ENCODE measurements at places on chromosomes 5 and 9.

DNA sequence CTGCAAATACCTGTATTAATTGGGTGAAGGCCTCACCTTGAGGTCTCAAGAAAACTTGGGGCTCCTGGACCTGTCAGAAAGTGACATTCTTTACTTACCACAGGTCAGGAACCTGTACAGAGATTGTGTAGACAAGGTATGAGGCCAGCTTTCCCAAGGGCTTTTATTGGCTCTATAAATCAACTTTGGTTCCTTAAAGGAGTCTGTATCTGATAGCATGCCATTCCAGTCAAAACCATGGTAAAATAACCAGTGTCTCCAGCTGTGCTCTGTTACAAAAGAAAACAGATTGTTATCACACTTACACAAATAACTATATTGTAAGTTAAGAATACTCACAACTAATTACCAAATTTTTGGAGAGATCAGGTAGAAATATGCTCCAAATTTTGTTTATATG lies 64.5 kb downstream of the COL15A1 start:
- DNase-seq: no peak

GRCh38 chr5:59587489-59588337 lies 305.8 kb downstream of the PDE4D start:
- no peak for DNase-seq

DNA sequence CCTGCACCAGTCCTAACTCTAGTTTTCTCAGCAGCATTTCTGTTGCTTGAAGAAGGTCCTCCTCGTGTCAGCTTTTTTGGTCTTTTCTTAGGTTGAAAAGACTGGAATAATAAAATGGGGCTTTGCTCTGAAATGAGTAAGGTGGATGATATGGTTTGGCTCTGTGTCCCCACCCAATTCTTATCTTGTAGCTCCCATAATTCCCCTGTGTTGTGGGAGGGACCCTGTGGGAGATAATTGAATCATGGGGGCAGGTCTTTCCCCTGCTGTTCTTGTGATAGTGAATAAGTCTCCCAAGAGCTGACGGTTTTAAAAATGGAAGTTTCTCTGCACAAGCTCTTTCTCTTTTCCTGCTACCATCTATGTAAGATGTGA lies 53.6 kb downstream of the LIX1 start:
- no peak for DNase-seq

DNA sequence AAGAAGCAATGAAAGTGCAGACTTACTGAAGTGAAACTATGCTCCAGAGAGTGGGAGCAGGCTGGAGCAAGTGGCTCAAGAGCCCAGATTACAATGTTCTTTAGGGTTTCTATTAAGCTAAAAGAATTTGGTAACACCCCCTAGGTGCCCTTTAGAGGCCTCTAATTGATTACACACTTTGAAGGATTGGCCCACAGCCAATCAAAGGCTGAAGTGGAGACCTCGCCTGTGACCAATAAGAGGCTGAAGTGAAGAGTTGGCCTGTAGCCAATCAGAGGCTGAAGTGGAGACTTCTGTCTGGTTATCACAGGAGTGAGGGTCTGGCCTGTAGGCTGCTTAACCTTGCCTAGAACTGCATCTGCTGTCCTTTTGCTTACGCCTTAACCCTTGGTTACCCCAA lies 46.7 kb upstream of the SPATA31C2 start:
- DNase-seq: no peak

GRCh38 chr9:98009437-98009836 lies 26.3 kb downstream of the ANP32B start:
- DNase-seq: no peak

- DNase-seq: no peak
Measured at GRCh38 chr5:140608722-140609121, 24.3 kb downstream of the CD14 start.

DNA sequence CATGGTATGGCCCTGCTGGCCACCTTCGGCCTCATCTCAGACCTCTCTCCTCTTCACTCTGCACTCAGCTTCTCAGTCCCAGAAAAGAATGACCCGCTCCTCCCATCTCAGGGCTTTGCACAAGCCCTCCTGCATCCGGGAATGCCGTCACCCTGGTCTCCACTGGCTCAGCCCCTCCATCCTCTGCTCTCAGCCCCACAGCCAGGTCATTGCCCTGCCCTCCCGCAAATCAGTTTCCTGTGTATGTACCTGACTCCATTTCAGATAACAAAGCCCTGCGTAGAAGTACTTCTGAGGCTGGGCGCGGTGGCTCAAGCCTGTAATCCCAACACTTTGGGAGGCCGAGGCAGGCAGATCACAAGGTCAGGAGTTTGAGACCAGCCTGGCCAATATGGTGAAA lies 28.9 kb upstream of the EEIG1 start:
- no peak for DNase-seq

GRCh38 chr9:94681508-94681907 lies 42.2 kb upstream of the FBP1 start:
- peak; percentile 30 for DNase-seq

- DNase-seq: no peak
Measured at GRCh38 chr9:87667164-87667738, 58.7 kb upstream of the CTSL start.

DNA sequence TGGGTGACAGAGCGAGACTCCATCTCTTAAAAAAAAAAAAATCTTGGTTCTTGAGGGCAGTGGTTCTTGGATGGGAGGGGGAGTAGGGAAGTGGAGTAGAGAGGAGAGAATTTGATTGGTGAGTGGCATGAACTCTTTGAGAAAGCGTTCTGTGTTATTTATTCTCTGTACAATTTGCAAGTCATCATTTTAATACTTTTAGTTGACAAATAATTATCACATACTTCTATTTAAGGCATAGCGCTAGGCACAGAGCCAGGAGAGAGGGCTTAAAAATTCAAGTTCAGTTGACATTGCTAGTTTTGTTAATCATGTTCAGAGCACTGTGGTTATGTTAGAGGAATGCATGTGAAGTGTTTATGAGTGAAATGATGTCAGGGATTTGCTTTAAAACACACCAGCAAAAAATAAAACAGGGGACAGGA lies 24.6 kb downstream of the HSDL2 start:
- DNase-seq: no peak

DNA sequence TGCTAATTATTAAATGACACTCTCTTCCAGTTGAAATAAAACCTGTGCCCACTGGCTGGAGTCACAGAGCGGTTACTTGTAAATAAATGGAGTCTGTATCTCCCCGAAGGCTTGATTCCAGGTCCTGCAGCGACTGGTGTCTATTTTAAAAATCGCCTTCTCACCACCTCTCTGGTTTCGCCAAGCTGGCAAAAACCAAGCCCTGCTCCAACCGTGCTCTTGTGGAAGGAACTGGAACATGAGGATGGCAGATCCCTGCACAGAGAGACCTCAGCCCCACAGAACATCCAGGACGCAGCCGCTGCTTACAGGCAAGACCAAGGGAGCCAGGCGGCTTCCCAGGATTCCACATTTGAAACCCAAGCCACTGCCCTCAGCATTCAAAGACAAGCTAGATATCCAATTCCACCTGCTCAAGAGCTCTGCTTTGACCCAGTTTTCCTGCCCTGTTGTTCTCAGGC lies 15.0 kb downstream of the SEMA4D start:
- DNase-seq: no peak

- no peak for DNase-seq
Measured at GRCh38 chr9:108271236-108271635, 584.5 kb downstream of the ACTL7B start.

- no peak for DNase-seq
Measured at GRCh38 chr9:117887383-117887782, 183.2 kb downstream of the TLR4 start.

GRCh38 chr5:112795944-112796678 lies 58.4 kb downstream of the APC start:
- DNase-seq: no peak

DNA sequence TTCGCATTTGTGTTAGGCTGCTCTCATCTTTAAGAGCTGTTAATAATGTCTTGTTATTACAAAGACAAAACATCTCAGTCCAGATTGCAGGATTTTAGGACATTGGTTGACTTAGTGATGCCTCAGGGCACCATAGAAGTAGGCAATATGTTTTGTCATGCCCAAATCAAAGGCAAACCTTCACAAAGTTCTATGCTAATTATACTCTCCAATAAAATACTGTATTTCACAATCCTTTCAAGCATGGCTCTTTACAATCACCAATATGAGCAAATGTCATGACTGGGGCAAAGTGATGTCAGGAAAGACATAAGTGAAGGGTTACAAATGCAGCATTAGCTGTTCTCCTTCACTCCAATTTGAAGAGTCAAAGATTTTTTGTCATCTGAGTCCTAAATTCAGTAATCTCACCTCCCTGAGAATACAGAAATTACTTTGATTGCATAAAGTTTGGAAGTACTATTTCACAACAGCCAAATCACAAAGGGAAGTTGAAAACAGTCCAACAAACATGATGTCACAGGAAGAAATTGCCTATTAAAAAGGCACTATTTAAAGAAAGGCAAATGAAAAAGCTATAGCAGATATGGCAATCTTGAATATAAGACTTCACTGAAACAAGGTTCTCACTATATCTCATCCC lies 303.2 kb downstream of the PRR16 start:
- no peak for DNase-seq

DNA sequence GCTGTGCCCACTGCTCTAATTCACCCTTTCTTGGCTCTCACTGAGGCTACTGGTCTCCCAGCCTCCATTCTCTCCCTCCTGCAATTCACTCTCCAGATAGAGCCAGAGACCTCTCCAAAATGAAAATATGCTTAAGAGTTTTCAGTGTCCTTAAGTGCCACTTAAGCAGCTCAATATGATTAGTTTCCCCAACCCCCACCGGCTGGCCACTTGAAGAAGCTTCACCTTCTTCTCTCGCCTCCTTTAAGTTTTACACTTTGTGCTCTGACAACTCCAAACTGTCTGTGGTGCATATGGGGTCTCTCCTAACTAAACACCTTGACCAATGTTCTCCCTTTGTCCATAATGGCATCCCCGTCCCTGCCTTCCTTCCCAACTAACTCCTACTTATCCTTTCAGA lies 53.4 kb downstream of the CDK5RAP2 start:
- DNase-seq: no peak

GRCh38 chr5:117892360-117892759 lies 1096.0 kb downstream of the DTWD2 start:
- no peak for DNase-seq

- DNase-seq: no peak
Measured at GRCh38 chr9:125074976-125075375, 68.4 kb downstream of the SCAI start.

- DNase-seq: no peak
Measured at GRCh38 chr9:69254223-69254622, 70.8 kb upstream of the ENTREP1 start.

DNA sequence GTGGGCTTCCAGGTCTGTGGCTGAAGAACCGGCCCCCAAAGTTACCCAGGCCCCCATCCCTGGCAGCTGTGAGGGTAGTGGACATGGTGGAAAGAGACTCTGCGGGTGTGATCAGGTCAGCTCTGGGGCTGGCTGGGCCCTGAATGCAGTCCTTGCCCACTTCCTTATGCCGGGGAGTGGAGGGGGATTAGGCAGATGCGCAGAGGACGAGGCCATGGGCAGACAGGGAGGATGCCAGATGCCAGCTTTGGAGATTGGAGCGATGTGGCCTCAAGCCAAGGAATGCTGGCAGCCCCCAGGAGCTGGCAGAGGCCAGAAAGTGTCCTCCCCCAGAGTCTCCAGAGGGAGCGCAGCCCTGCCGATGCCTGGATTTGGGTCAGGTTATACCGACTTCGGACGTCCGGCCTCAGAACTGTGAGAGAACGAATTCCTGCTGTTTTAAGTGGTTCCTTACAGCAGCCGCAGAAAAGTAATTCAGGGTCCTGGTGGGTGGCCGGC lies 69.8 kb downstream of the ADAMTS2 start:
- no peak for DNase-seq

DNA sequence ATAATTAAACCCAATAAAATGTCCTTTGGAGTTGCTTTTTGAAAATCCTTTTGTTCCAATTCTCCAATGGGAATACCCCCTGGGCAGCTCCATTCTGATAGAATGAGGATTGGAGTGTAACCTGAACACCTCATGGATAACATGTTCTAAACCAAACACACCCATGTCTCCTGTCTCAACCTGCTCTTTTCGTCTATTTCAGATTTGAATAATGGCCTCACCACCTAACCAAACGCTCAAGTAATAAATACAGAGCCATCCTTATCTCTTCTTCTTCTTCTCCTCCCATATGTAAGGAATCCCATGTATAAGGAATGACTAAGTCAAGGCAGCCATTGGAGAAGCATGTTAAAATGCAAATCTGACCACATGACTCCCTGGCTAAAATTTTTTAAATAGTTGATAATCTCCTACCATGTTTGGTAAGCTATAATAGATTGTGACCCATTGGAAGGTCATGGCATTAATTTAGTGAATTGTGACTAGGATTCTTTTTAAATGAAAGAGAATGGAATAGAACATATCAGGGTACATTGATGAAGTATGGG lies 26.0 kb downstream of the ELL2 start:
- no peak for DNase-seq

- DNase-seq: no peak
Measured at GRCh38 chr5:151002250-151002649, 18.1 kb upstream of the GPX3 start.

DNA sequence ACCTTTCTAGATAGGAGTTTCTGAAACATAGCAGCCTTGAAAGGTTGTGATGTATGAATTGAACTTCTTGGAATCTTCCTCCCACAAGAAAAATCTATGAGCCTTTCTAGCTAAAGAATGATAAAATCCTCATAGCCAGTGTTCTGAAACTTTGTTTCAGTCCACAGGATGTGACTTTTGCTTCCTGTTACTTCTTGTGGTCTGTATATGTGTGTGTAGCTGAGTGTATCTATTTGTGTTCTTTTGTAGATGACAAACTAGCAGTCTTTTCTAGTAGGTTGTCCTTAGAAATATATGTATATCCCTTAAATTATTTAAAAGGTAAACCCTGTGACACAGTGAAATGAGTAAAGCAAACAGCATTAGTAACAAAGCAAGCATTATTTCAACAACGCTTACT lies 188.8 kb downstream of the MRPS30 start:
- DNase-seq: no peak

GRCh38 chr5:111720333-111720890 lies 36.6 kb downstream of the NREP start:
- DNase-seq: no peak

- no peak for DNase-seq
Measured at GRCh38 chr5:922436-923280, 30.0 kb downstream of the TRIP13 start.

GRCh38 chr9:123174079-123174478 lies 94.3 kb downstream of the STRBP start:
- no peak for DNase-seq

- DNase-seq: no peak
Measured at GRCh38 chr9:125332527-125332926, 70.9 kb downstream of the GAPVD1 start.

Measured in stimulated activated CD4-positive, alpha-beta T cell treated with anti-CD3 and anti-CD28 coated beads, Interleukin-1b, Interleukin-23, amount 100 ng/mL, for 1 hour (primary cell).